Calu3 (cell line): ENCODE measurements at places on chromosomes 3 and 15.

- DNase-seq = peak; percentile 32
Measured at GRCh38 chr3:105387122-105387751, 20.5 kb downstream of the ALCAM start.

DNA sequence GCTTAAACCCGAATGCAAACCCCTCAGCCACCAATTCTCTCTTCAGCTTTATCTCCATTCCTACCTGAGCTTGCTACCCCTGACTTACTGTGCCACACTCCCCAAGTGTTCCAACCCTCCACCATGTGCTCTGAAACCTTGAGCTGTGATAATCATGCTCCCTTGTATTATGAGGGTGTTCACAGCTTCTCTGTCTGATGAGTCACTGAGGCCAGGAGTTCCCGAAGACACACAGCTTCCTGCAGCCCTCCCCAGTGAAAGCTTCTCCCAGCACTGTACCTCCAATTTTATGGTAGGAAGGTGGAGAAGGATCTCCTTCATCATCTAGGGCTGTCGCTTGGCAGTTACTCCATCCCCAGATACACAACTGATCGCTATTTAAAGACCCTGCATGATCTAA is 24.9 kb downstream of the STAC start:
- no peak for DNase-seq

- no peak for DNase-seq
Measured at GRCh38 chr15:58517252-58517681, 85.5 kb downstream of the LIPC start.

DNA sequence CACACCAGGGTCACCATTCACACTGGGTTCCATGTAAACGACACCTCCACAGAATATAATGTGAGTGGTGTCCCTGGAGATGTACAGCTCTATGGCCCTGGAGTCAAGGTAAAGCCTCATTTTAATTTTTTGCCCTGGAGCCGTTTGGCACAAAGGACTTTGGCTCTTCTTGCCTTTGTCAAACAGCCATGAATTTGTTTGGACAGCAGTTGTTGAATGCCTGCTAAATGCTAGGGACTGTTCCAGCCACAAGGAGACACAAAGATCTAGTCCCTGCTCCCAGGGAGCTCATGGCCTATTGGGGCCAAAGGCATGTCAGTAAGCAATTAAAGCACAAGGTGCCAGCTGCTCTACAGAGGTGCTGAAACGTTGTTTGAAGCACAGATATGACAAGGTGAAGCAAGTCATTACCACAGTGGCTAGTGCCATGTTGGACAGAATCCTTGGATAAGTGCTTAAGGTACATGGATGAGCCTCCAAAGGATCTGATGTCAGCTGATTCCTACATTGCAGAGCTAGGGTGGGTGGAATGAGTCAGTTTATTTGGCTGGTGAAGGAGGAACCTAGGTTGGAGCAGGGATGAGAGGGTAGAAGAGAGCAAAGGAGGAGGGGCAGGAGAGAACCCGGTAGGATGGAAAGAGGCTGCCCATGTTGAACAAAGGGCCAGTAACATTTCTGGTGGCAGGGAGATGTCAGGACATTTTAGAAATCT is 171.9 kb upstream of the CTDSPL start:
- no peak for DNase-seq

GRCh38 chr15:69475769-69476358 is 23.2 kb downstream of the RPLP1 start:
- DNase-seq = peak; percentile 93

DNA sequence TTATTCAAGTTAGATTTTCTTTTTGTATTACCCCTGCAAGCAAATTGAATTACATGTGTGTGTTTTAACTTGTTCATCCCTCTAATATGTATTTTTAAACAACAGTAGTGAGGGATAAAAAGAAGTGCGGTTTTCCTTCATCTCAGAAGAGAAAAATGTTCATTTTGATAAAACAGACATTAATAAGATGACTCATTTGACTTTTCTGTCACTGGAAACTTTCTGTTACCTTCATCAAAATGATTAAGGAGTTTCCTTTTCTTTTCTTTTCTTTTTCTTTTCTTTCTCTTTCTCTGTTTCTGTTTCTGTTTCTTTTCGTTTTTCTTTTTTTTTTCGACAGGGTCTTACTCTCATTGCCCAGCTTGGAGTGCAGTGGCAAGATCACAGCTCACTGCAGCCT is 53.0 kb downstream of the ECT2 start:
- DNase-seq = no peak

- DNase-seq = no peak
Measured at GRCh38 chr15:70493376-70493775, 270.0 kb downstream of the UACA start.

- DNase-seq = no peak
Measured at GRCh38 chr3:124840331-124840730, 46.8 kb downstream of the ITGB5 start.

GRCh38 chr3:4721511-4721911 is 228.4 kb downstream of the ITPR1 start:
- DNase-seq = no peak

GRCh38 chr3:195511136-195511535 is 32.0 kb downstream of the PPP1R2 start:
- DNase-seq = no peak

- DNase-seq = no peak
Measured at GRCh38 chr3:193231201-193231600, 9.8 kb upstream of the PLAAT1 start.
